ENCODE measurements at places on chromosomes 16 and 17. TPM values are rescaled to one million over a fixed set of nuclear protein-coding genes. Genes with fewer than 3 reads are reported as not detected.
A peak's percentile ranks its signal among the peaks of the same experiment; 100 is the strongest.

DNA sequence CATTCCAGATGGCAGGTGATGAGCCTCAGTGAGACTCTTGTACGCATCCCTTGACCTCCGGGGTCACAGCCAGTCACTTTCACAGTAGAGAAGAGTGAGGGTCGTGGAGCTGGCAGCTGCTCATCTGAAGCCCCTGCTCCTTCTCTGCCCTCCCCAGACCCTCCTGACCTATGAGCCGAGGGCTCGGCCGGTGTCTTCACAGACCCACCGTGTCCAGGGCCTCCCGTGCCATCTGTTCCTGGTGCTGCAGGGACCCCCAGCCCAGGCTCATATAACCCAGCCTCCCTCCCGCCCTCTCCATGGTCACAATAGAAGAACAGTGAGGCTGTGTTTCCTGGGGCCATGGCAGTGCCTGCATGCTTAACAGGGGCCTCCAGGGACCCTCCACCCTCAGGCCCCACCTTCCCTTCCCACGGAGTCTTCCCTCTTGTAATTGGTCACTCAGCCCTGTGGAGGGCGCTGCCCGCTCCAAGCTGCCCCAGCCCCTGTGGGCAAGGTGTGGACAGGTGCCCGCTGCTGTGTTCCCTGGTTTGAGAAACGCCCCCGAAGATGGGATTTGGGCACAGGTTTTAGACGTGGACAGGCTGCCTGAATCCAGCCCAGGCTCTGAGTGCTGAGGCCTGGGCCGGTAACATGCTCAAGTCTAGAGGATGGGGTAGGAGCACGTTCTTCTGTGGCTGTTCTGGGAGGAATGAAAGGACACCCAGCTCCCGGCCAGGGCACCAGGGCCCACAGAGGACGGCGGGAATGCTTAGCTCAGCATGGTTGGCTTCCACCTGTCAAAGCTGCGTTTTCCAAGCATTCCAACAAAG is 38.7 kb downstream of the ACSF3 start:
- no peak for DNase-seq

- no peak for DNase-seq
Observed at GRCh38 chr16:58430718-58431117, 38.4 kb downstream of the GINS3 start.

GRCh38 chr16:84593825-84594724 is 23.8 kb downstream of the COTL1 start:
- DNase-seq, result peak; percentile 75

- DNase-seq, result peak; percentile 88
Observed at GRCh38 chr17:50603340-50603739, 31.3 kb upstream of the ABCC3 start.

- DNase-seq, result no peak
Observed at GRCh38 chr16:30785126-30786106, 1.6 kb downstream of the ZNF629 start.

DNA sequence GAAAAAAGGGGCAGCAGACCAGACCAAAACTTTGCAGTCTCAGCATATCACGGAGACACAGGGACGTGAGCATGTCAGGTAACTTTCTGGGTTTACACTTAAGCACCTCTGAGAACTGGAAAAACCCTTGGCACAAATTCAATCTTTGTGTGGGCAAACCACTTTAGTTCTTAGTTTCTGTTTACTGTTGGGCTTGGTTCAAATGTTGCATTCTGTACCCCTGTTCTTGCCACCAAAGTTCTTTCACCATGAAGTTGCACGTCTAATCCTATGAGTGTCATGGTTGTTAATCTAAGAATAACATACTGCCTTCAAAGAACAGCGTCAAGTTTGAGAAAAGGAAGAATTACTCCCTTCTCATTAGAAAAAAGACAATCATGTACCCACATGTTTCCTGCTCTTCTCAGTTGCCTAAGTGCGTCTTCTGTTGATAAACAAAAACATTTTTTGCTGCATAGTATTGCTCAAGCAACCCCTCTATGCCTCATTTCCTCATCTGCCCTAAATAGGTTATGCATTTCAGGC is 11.6 kb downstream of the KRT33A start:
- no peak for DNase-seq

- peak; percentile 76 for DNase-seq
Observed at GRCh38 chr17:9729034-9729650, 62.2 kb downstream of the DHRS7C start.

GRCh38 chr17:41585301-41586056 is 1.2 kb downstream of the KRT14 start:
- DNase-seq, result no peak

- DNase-seq, result peak; percentile 51
Observed at GRCh38 chr17:41919840-41920579, 1.3 kb upstream of the ACLY start.

GRCh38 chr17:31415640-31416502 is 24.4 kb downstream of the RAB11FIP4 start:
- DNase-seq, result no peak

- no peak for DNase-seq
Observed at GRCh38 chr17:75721463-75722011, 278 bp downstream of the ITGB4 start.

GRCh38 chr17:47847341-47848197 is 3.4 kb downstream of the SP6 start:
- DNase-seq, result peak; percentile 92

The MAF gene
- 1.9 TPM for total RNA-seq

The DHX40 gene
- 46.3 TPM for total RNA-seq

Measured in H7 (cell line).